Activated CD8-positive, alpha-beta memory T cell treated with anti-CD3 and anti-CD28 coated beads for 4 hours (primary cell): ENCODE measurements at places on chromosomes 6 and 20.

DNA sequence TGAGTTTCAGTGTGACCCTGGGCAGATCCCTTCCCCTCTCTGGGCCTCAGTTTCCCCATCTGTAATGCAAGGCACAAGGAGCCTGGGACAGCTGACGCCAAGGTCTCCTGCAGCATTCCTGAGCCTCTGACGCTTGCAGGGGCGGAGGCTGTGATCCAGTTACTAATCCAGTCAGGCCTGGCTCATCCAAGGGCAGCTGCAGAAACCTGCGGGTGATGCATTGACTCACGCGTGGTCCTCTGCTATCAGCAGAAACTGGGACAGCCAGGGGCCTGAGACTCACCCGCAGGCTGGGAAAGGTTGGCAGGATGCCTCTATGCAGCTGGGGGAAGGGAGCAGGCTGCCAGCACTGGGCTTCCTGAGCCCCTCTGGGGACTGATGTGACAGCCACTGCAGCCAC, 65.0 kb upstream of the SIRPA start:
- DNase-seq: no peak

- no peak for DNase-seq
Observed at GRCh38 chr20:5085380-5085779, 34.4 kb downstream of the PCNA start.

GRCh38 chr6:48135323-48136084, 24.5 kb upstream of the PTCHD4 start:
- DNase-seq: no peak

GRCh38 chr6:112044856-112045255, 9.0 kb upstream of the CCN6 start:
- DNase-seq: no peak

DNA sequence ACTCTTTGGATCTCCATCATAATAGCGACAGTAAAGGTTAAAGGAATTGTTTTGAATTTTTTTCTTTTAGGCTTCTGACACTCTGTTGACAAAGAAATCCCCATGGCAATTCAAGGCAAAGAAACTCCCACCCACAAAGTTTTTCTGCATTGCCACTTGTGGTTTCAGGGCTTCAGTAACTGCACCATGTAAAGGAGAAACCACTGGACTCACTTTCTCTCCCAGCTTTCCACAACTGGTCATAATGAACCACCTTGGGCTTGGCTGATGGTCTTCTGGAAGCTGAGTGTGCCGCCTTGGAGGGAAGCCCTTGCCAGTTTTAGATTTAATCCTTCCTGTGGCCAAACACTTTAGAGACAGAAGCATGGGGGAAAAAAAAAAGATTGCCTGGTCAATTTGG, 163.1 kb downstream of the ISM1 start:
- no peak for DNase-seq

- DNase-seq: no peak
Observed at GRCh38 chr6:157640746-157641451, 182.1 kb upstream of the SNX9 start.

DNA sequence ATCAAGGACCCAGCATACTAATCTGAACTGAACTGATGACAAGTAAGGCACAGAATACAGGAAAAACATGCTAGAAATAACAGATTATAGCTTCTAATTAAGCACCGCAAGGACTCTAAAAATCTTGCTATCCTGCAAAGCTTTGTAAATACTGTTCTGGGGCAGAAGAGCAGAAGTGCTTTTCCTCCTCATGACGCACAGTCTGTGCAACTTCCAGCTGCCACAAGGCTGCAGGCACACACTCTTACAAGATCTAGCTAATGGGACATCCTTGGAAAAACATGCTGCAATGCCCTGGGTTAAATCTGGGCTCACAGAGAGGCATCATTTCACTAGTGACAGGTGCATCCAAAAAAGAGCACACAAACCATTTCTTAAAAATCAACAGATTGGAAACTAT, 188.6 kb downstream of the GJA10 start:
- no peak for DNase-seq

DNA sequence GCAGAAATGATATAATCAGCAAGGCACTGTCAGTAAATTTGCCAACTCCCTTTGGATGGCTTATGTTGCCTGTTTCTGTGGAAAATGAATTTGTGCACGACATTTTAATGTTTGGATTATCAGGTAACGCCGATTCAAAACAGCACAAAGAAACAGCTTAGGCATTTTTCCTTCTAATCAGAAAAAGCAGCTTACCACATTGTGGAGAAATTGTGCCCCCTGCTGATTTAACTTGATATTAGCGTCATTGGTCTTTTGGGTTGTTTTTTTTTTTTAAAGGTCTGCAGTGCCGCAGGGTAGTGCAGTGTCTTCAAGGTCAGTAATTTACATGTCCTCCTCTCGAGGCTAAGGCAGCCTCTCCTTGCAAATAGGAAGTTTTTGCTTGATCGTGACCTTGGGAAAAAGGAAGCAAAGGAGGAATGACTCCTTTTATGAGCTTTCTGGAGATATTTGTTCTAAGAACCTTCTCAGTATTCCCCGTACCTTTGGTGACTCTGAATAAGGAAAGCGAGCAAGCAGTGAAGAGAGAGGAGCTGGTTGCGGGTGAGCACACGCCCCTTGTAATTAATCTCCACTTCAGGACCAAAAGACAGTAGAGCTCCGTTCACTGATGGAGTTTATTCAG, 79.1 kb downstream of the ELOVL4 start:
- DNase-seq: no peak

DNA sequence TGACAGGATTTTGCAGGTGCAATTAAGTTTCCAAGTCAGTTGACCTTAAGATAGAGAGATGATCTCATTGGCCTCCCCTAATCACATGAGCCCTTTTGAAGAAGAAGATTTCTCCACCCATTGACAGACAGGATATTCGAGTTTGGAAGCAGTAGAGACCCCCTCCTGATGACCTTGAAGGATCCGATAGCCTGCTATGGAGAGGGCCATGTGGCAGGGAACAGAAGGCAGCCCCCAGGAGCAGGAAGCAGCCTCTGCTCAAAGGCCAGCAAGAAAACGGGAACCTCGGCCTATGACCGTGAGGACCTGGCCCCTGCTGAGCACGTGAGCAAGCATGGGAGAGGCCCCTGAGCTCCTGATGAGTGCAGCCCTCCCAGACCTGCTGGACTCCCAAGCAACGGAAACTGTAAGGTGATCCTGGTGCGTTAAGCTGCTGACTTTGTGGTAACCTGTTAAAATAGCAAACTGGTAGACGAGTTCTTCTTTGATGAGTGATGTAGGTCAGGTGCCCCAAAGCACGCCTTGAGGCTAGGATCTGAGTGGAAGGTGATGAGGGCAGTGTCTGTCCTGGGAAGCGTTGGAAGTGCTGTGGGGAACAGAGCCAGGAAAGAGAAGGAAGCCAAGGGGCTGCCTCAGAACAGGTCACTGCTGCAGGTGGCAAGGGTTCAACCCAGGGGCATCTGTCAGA, 18.5 kb upstream of the TUBB2A start:
- DNase-seq: no peak

GRCh38 chr20:61950641-61951071, 115.0 kb downstream of the TAF4 start:
- no peak for DNase-seq

GRCh38 chr20:20367575-20368417, at the start of gene INSM1:
Gene INSM1 (plus strand): TSS chr20:20368104. CDS start chr20:20368268, 164 bp downstream.
- DNase-seq: no peak

GRCh38 chr6:73325656-73326055, 28.4 kb downstream of the DPPA5 start:
- no peak for DNase-seq

DNA sequence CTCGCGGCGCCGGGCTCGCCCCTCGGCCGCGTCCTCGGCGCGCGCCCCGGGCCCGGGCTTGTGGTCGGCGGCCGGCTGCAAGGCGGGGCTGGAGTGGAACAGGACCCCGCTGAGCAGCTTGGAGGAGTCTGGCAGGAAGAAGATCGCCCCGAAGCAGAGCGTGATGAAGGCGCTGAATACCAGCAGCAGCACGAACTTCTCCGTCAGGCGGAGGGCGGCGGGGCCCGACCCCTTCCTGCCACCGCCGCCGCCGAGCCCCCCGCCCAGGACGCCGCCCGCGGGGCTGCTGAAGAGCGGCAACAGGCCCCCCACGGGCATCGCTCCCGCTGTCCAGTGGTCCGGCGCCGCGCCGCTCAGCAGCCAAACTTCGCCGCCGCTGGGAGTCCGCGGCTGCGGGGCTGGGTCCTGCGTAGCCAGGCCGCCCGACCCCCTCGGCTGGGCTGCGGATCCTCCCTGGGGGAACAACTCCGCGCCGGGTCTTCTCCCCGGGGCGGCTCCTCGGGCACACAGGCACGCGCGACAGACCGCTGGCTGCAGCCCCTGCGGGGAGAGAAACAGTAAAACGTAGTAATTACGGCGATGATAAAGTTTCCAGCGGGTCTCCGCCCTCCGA, 707 bp downstream of the MAN1A1 start:
- DNase-seq: no peak

DNA sequence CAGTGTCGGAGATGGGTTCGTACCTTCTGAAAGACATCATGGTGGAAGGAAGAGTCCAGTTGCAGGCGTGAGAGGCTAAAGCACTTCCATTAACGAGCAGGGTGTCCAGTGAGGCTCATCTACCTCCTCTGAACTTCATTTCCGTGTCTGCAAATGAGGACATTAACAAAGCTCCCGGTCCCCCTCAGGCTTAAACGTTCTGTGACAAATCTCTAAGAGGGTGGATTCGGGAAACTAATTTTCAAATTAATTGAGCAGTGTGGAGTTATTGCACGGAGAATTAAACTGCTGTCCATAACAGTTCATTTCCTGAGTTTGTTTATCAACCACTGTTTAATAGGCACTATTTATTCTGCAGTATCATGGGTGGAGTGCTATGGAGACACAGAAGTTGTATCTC, 68.2 kb downstream of the TRMT6 start:
- DNase-seq: no peak

GRCh38 chr20:15742087-15742486, 831.2 kb downstream of the KIF16B start:
- no peak for DNase-seq

DNA sequence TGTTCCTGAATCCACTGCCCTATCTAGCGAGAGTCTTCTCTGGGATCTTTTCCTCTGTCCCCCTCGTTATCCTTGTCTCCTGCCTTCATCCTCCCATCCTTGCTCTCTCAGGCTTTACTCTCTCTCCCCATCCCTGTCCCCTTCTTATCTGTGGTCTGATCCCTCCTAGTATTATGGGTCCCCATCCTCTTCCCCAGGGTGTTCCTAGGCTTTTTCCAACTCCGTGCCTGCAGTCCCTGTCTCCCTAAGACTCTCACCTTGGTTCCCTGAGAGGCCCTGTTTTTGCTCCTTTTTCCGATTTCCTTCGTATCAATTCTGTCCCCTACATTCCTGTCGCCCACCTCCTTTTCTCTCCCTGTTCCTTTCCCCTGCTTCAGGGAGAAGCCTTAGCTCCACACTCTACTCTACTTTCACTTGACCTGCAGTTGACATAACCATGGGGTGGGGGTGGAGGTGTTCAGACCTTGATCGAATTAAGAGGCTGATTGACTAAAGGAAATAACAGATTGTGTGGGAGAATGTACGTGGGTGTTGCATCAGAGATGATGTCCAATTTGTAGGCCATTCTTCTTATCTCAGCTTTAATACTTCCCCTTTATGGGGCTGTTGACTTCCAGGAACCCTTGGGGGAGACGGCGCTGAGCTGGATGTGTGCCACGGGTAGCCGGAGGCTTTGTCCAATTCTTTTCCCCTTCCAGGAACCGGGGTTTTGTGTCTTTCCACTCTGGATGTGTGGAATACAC, 905 bp downstream of the PPARD start:
- no peak for DNase-seq

DNA sequence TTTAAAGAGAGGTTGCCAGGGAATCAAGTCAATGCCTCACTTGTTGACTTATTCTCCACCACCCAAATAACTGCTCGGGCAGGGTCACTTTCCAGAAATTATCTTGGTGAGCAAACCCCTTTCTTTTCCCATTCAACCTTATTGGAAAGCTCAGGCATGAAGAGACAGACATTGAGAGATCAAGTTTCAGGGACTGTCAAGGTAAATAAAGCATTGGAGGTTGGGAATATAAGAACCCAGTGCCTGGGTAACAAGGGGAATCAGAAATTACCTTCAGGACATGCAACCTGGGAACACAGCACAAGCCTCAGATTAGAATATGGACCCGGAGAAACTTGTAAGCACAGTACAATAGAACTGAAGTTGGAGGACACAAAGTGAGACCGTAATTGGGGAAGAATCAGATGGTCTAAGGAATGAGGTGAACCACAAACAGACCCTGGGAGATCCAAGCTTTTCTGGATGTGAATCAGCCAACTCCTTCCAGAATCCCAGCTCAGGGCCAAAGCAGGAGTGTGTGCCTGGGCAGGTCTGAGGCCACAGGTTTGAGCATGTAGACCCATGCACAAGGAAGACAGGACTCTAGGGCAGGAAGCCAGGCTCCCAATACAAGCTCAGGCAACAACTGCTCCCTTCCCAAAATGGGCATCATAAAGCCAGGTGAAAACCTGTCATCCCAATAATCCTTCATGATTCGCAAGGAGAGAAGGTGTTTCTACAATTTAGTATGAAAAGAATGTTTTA, 512.8 kb downstream of the MAFB start:
- no peak for DNase-seq

- DNase-seq: no peak
Observed at GRCh38 chr20:46696791-46697279, 7.6 kb upstream of the TP53RK start.

GRCh38 chr6:21159465-21159864, 434.1 kb upstream of the SOX4 start:
- DNase-seq: no peak

DNA sequence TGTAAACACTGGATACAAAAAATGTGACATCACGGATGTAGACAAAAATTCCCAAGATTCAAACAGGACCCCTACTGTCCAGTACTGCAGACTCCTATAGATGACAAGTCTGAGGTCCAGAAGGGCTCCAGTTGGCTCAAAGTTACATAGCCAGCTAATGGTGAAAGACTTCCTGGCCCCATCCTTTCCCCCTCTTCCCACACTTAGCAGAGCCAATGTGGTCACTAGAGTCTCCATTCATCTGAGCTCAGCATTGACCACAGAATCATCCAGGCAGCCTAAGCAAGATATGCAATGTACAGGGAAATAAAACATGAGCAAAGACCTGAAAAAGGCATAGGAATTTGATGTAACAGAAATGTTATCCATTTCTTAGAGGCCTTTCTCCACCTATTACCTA, 180.5 kb downstream of the ADAT2 start:
- no peak for DNase-seq

DNA sequence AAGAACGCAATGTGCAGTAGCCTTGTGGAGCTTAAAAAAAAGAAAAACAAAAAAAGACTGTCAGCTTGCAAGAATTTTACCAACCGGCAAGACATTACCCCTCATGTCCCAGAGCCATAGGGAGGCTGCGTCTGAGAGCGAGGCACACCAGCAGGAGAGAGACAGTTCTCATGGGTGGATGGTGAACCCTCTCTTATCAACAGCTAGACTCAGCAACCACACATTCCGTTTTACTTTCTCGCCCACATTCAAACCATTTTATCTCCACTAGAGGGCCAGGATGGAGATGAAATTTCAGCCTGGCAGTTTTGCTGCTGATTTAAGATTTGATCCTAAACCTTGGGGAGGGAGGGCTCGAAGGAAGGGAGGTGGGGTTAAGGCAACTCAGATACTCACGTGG, 247.0 kb downstream of the ATXN1 start:
- DNase-seq: no peak
